ENCODE measurements at places on chromosomes 7 and 10.

DNA sequence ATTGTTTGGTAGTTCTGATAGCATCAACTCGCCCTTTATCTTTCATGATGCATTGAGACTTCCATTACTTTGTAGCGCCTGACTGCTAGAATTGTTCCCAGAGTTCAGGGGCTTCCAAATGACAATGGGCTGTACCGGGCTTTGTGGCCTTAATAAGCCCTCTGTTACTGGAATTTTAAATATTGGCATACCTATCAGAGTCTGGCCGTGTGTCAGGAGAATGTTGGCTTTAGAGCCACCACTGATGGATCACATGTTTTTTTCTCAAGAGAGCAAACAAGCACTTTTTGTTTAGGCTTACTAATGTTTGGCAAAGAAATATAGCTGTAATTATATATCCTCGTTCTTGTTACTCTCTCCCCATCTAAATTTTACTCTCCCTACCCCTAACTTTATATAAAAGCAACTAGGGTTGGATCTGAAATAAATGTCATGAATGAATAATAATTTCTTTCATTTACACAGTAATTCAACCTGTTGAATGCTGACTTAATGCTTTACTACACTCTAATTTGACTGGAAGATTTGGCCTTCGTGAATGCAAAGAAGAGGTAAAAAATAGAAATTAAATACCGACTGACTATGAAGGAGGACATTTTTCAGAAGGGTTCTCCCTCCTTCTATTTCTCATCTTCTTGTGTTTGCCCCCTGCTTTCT, 396.7 kb downstream of the AUTS2 start:
- no peak for DNase-seq

- DNase-seq, result no peak
Measured at GRCh38 chr7:66344166-66344565, 139.0 kb downstream of the TPST1 start.

- DNase-seq, result no peak
Measured at GRCh38 chr7:21603972-21604749, 61.3 kb downstream of the DNAH11 start.

- peak; percentile 11 for DNase-seq
Measured at GRCh38 chr10:132684164-132684891, 101.6 kb downstream of the NKX6-2 start.

DNA sequence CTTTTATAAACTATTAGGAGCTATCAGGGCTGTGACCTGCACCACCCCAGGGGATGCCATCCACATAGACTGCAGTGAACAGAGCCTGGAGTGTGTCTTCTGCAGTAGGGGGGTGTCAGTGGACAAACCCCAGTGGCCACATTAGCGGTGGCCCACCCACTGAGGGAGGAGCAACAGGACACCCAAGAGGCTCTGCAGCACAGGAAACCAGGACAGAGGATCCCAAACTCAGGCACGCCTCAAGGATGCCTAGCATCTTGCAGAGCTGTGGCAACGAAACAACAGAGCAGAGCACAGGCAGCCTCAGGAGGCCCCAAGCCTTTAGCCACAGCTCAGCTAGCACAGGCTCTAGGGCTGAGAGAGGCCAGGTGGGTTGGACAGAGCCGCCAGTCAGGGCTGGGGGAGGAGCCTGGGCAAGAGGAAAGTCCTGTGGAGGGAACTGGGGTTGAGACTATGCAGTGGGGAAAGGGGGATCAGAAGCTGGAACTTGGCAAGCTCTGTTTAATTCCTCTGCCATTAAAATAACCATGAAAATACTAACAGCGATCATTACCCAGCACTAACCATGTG, 53.8 kb downstream of the GRID1 start:
- DNase-seq, result no peak

GRCh38 chr10:15541376-15541775, 170.3 kb upstream of the FAM171A1 start:
- no peak for DNase-seq

GRCh38 chr7:95092324-95092723, 184.9 kb downstream of the PPP1R9A start:
- peak; percentile 39 for DNase-seq

All from femur (tissue), 1 donor.